ENCODE measurements at places on chromosomes 7 and 10.

GRCh38 chr7:37442268-37442667 lies 6.4 kb downstream of the ELMO1 start:
- DNase-seq: no peak

GRCh38 chr7:135620980-135621850 lies 41.1 kb upstream of the STMP1 start:
- peak; percentile 74 for DNase-seq

GRCh38 chr10:70779088-70779487 lies 6.1 kb downstream of the TBATA start:
- DNase-seq: no peak

DNA sequence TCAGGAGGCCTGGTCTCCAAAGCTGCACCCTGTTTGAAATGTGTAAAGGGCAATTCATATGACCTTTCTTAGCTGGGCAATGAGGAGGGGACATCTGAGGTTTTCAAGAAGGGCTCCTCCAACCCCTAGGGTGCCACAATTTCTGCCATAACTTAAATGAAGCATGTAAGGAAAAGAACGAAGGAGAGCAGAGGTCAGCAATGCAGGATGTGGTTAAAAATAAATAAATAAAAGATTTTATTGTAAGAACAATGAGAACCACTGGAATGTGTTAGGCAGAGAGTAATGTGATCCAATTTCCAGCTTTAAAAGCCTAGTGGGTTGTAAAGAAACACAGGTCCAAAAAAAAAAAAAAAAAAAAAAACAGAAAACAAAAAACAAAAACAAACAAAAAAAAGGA lies 673.1 kb downstream of the TNS3 start:
- no peak for DNase-seq

DNA sequence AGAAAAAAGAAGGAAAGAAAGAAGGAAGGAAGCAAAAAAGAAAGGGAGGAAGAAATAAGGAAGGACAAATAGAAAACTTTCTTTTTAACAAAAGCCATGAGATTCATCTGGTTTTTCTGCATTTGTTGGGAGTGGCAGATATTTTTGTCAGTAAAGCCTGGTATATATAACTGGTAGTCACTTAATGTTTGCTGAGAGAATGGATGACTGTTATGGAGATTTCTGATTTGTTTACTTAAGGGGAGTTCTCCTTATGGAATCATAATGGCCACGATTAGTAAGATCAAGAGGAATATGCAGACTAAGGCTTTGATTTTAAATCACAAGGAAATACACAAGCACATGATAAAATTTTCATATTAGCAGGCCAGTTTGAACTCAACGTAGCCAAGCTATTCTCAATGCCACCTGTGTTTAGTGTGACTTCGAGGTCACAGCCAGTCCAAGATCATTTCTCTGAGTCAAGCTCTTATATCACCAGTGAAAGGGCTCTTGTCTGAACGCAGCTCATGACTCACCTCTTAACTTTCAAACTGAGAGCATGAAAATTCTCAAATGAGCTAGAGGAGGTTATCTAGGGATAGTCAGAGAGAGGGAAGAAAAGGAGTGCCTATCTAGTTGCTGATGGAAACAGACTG lies 445.1 kb upstream of the ZMIZ1 start:
- no peak for DNase-seq

DNA sequence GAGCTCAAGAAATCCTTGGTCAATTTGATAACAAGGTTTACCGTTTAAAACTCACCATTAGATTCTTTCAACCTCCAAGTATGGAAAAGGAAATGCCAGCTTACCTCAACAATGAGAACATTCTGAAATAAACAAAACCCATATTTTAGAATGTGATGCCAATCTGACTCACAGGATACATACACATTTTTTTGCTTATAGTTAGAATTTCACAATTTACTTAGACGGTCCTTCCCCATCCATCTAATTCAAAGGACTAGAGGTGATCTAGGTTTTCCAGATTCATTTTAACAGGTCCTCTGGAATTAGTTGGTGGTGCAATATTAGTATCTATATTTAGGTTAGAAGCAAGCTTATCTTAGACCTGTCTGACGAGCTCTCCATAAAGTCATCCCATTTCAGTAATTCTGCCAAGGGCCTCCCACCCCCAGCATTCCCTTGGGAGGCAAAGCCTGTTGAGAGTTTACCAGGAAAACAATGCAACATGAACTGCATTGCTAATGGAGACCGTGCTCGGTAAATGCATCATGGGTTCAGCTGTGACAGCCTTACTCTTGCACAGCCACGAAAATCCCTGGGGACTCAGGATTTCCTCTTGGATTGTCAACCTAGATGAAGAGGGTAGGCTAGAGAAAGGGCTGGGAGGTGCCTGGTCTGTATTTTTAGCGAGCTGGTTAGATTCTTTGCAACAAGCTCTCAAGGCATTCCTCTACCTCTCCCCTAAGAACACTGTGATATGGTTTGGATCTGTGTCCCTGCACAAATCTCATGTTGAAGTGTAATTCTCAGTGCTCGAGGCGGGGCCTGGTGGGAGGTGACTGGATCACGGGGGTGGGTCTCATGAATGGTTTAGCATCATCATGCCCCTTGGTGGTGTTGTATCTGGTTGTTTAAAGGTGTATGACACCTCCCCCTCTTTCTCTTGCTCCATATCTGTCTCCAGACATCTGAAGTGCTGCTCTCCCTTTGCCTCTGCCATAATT lies 93.8 kb downstream of the PRTFDC1 start:
- DNase-seq: no peak

Measured in NCI-H2227 treated with DMSO at 0.1 percent for 48 hours (cell line).